ENCODE measurements at places on chromosomes 3 and 15.

- peak; percentile 30 for DNase-seq
Observed at GRCh38 chr3:18179521-18179920, 245.6 kb downstream of the SATB1 start.

DNA sequence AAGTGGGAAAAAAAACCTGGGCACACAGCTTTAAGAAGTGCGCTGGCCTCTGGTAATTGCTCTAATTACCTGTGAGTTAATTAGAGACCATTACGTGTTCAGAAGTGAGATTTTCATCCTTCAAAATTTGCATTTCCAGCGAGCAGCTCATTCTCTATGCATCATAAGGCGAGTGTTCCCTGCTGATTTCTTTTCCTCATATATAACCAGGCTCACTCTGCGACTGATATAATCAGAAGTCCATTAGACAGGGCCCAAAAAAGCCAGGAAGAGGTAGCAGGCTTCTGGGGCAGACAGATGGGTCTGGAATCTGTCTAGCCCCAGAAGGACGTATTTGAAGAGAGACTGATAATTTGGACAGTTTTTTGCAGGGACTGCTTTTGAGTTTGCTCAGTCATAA is 158.7 kb downstream of the MTHFS start:
- DNase-seq: no peak

- no peak for DNase-seq
Observed at GRCh38 chr3:147425388-147425850, 16.3 kb downstream of the ZIC1 start.

DNA sequence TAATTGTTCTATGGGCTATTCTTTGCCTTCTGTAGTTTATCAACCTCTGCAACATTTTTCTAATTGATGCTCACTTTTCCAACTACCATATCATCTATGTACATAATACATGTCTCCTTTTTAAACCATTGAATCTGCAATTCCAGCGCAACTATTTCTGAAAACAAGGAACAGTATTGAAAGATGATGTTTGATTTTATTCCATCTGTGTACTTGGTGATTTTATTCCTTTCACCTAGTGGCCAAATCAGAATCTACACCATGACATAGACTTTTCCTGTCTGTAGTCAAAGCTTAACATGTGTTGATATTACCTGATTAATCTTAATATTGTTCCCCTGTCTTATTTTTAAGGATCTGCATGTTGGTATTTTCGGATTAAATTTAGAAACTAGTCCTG is 13.0 kb downstream of the NKTR start:
- DNase-seq: no peak

- no peak for DNase-seq
Observed at GRCh38 chr3:107450254-107450893, 72.4 kb upstream of the BBX start.

GRCh38 chr15:25777037-25777436 is 86.1 kb downstream of the ATP10A start:
- no peak for DNase-seq

- DNase-seq: no peak
Observed at GRCh38 chr15:92326236-92326635, 67.4 kb upstream of the ST8SIA2 start.

DNA sequence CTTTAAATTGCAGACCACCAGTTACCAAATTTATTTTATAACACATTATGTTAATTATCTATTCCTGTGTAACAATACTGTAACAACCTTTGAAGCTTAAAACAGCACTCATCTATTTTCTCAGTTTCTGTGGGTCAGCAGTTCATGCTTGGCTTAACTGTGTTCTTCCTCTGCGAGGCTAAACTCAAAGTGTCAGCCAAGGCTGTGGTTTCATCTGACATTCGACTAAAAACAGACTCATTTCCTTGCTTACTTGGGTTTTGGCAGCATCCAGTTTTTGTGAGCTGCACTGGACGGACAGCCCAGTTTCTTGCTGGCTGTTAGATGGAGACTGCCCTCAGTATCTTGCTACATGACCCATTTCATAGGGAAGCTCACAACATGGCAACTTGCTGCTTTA is 247.3 kb upstream of the KCNH8 start:
- DNase-seq: no peak

DNA sequence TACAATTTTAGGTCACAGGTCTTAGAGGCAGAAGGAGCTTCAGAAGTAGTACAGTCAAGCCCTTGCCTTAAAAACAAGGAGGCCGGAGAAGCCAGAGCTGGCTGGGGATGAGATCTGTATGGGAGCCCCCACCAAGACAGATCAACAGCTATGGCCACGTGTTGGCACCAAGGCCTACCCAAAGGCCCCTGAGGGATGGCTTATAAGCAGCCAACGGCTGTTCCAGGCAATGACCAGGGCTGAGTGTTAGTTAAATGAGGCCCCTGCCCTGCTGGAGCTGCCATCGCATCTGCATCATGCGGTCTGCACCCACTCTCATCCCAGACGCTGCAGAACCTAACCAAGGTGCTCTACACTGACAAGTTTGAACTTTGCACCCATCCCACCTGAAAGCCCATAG is 43.3 kb downstream of the CCDC12 start:
- DNase-seq: no peak

- no peak for DNase-seq
Observed at GRCh38 chr3:5022187-5022965, 43.1 kb downstream of the BHLHE40 start.

- no peak for DNase-seq
Observed at GRCh38 chr15:68149059-68149458, 56.1 kb downstream of the CALML4 start.

GRCh38 chr3:2540115-2540514 is 441.4 kb downstream of the CNTN4 start:
- DNase-seq: no peak

- peak; percentile 53 for DNase-seq
Observed at GRCh38 chr3:127831723-127832172, 9.4 kb upstream of the MGLL start.

DNA sequence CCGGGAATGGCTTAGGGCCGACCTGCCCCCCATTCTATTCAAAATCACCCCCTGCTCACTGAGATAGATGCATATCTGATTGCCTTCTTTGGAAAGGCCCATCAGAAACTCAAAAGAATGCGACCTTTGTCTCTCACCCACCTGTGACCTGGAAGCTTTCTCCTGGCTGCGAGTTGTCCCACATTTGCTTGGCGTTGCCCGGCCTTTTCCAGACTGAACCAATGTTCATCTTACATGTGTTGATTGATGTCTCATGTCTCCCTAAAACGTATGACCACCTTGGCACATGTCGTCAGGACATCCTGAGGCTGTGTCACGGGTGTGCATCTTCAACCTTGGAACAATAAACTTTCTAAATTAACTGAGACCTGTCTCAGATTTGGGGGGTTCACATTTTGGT is 3.4 kb upstream of the MUC20 start:
- no peak for DNase-seq

- DNase-seq: no peak
Observed at GRCh38 chr15:73951601-73952000, 25.3 kb downstream of the LOXL1 start.

- DNase-seq: no peak
Observed at GRCh38 chr15:53126144-53126543, 336.0 kb upstream of the ONECUT1 start.

DNA sequence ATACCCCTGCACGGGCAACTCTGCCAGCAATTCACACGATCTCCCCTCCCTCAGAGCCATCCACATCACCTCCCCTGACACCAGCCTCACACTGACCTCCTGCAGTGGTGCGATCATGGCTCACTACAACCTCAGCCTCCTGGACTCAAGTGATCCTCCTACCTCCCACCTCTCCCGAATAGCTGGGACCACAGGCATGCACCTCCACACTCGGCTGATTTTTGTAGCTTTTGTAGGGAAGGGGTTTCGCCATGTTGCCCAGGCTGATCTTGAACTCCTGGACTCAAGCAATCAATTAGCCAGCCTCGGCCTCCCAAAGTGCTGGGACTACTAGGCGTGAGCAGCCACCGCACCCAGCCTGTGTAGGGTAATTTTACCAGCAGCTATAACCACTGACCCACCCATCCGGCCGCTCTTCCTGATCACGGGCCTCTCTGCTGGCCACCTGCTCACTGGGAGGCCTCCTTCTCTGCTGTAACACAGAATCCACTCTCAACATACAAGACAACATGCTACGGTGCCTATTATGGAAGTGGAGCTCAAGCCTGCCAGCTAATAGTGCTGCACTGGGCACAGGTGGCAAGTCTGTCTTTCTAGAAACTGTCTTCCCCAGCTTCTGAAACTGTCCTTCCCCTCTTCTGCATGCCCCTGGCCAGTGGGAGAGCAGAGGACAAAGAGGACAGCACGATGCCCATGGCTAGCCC is 4.6 kb downstream of the GP9 start:
- DNase-seq: no peak

DNA sequence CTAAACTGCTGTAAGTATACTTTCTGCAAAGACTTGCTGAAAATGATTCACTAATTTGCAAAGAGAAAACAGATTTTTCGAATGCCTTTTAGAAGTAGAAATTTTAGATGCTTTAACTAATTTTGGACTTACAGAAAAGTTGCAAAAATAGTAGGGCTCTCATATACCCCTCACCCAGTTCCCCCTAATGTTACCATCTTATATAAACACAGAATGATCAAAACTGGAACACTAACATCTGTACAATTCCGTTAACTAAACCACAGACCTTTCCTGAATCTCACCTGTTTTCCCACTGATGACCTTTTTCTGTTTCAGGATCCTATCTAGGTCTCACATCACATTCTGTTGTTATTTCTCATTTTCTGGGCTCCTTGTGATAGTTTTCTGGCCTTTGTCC is 454.8 kb downstream of the SHQ1 start:
- no peak for DNase-seq

GRCh38 chr3:64187065-64187959 is 38.0 kb downstream of the PRICKLE2 start:
- DNase-seq: no peak

DNA sequence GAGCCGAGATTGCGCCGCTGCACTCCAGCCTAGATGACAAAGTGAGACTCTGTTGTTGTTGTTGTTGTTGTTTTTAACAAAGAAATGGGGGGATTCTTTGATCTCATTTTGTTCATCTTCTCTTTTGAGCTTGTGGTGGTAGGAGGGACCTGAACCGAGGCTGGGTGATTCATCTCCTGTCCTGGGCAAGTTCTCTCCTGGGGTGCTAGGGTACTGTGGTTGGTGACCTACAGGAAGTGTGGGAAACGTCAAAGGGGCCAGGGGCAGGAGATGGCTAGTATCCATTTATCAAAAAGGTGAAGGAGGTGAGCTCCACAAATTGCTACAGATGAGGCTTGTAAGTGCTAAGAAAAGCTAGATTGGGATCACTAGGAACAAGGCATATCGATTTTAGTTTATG is 14.3 kb downstream of the PPCDC start:
- DNase-seq: no peak

DNA sequence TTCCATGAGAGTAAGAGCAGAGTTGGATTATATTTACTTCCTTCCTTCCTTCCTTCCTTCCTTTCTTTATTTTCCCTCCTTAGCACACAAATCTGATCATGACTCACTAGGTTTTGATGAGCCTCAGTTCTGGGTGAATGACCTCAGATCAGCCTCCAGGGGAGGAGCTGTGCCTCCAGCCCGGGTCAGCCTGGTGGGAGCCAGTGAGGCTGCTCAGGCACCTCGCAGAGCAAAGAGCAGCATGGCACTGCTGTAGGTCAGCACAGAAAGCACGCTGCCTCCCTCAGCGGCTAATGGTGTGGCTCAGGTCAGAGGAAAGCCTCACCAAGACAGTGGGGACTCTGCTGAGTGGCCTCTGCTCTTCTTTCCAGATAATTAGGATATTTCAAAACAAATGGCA is 108.5 kb downstream of the SYNPR start:
- DNase-seq: peak; percentile 1

GRCh38 chr3:64276131-64276530 is 50.9 kb upstream of the PRICKLE2 start:
- no peak for DNase-seq

GRCh38 chr3:129199366-129199765 is 15.7 kb upstream of the CNBP start:
- no peak for DNase-seq

DNA sequence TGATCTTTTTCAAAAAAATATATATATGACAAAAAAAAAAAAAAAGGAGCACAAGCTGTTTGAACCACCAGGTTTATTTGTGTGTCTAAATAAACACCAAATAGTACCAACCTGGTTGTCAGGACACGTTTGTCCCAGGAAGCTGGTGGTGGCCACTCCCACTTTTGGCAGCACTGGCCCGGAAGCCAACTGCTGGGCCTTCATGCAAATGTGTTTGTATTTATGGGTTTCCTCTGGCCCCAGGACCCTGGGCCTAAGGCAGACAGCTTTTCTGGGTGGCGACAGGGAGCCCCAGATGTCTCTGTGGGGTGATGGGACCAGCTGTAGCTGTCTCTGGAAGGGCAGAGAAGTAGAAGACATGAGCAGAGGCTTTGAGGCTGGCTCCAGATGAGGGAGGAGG is 31.6 kb downstream of the PRKCD start:
- DNase-seq: no peak

- DNase-seq: no peak
Observed at GRCh38 chr15:62945760-62946159, 96.8 kb upstream of the TPM1 start.

DNA sequence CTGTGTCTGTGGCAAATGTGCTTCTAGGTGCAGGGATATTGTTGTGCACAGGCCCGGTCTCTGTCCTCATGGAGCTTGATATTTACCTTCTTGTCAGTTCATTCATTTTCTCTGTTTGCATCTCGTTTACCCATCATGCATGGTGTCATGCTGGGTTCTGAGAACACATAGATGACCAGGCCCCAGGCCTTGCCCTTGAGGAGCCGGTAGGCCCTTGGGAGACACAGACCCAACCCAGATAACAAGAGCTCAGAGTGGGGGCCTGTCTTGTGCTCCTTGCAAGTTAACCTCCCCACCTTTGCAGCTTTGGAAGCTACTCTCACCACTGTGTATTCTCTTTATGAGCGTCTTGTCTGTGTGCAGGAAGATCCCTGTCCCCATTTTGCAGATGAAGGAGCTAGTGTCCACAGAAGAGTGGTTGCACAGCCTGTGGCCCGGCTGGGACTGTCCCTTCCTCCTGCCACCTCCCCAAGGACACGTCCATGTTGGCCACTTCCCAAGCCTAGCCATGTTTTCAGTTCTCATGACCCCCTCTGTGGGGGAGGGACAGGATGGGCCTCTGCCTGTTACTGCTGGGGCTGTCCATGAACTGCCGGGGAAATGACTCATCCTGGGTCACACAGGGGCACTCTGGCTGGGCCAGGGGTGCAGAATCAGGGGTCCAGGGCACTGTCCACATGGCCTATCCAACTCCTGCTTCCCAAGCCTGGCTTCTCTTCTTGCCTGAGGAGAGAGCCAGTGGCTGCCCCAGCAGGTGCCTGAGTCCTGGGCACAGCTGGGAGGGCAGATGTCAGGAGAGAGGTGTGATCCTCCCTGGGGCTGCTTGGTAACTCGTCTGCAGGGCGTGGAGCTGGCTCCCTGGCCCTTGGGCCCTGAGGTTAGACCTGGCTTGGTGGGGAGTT is 3.4 kb downstream of the SNX33 start:
- DNase-seq: no peak
